ENCODE measurements at places on chromosomes 3 and 15.

GRCh38 chr15:25849157-25849921, 13.8 kb downstream of the ATP10A start:
- no peak for DNase-seq

DNA sequence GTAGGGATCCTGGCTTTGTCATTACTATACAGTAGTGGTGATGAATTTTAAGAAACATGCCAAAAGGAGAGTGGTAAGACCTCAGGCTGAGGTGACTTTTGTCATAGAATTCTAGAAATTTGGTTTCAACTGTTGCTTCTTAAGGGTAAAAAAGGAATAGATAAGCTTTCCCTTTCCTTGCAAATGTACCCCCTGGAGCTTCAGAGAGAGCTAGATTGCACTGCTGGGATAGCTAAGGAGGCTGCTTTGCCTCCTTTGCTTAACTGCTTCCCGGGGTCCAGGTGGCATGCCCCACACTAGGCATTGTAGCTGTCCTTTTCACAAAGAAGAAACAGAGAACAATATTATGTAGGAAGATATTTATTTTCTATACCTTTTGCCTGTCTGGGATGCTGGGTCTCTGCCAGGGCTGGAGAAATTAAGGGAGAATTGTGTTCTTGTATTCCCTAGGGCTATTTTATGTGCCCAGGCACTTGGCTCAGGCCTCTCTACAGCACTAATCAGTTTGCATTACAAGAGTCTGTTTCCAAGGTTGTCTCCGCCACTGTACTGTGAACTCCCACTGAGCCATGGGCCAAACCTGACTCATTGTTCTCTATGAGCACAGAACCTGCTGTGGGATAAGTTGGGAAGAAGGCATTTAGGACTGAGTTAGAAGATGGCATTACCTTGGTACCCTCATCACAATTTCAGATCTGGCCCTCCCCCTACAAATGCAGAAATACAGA, 460.0 kb downstream of the PDCD6IP start:
- DNase-seq = no peak

GRCh38 chr3:52188556-52188955, 9.4 kb upstream of the ALAS1 start:
- peak; percentile 43 for DNase-seq

DNA sequence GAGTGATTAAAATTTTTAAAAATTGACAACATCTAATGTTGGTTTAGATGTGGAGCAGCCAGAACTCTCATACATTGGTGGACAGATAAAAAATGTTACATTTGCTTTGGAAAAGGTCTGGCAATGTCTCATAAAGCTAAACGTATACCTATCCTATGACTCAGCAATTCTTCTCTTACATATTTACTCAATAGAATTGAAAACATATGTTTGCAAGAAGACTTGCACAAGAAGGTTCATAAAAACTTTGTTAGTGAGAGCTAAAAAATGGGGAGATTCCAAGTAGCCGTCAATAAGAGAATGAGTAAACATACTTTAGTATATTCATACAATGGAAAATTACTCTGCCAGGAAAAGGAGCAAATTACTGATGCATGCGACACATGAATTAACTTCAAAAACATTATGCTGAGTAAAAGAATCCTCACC, 30.0 kb downstream of the MASP1 start:
- no peak for DNase-seq

- no peak for DNase-seq
Measured at GRCh38 chr15:40618906-40619305, 24.9 kb downstream of the KNL1 start.

GRCh38 chr3:97911459-97911858, 60.8 kb downstream of the RIOX2 start:
- no peak for DNase-seq

DNA sequence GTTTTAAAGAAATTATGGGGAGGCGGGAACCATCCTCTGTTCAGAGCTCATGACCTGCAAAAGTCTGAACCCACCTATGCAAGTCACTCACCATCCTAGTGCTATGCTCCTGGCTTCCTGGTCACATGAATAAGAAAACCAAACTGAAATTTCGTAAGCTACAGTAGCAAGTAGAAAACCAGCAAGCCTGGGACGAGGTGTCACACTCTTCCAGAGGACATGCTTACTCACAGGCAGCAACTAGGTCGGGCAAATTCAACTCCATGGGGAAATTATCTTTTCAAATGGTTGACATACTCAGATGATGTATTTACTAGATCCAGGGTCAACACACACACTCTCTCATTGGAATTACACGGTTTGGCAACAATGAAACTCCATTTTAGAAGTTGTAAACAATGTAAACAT, 31.3 kb downstream of the LDHAL6B start:
- no peak for DNase-seq

GRCh38 chr3:141384157-141384556, 15.9 kb downstream of the ZBTB38 start:
- no peak for DNase-seq

DNA sequence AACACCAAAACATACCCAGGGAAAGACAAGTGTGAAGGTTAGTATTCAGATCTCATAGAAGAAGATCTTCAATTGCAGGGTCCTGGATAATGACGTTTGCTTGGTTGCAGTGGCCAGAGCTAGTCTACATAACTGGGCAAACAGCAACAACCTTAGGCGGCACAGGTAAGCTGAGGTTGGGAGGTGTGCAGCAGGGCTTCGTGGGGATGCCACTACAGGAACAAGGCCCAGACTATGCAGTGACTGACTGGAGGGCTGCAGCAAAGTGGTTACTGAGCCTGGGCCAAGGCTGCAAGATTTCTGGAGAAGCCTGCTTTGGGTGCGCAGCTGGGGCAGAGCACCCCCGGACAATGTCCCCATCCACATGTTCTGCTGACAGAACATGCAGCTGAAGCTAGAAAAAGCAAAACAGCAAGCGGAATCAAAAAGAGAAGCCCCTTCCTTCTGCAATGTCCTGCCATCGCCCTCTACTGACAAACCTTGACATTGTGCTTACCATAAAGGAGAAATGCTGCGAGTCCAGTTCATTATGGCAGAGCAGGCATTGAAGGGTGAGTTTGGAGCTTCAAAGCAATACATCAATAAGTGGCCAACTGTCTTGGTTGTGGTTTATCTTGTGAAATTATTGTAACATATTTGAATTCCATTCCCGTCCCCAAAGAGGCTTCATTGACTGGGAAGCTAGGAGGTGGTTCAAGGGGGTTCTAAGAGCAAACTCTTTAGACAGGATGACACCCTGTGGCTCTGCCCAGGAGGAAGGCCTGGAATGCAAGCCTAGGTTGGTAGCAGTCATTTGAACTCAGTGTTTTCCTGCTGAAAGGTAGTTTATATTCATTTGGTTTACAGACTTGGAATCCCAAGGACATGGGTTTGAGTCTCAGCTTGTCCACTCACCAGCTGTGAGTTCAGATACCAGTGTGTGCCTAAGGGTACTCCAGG, 217.0 kb downstream of the PDCD6IP start:
- no peak for DNase-seq

- no peak for DNase-seq
Measured at GRCh38 chr3:171375666-171376595, 84.3 kb downstream of the TNIK start.

DNA sequence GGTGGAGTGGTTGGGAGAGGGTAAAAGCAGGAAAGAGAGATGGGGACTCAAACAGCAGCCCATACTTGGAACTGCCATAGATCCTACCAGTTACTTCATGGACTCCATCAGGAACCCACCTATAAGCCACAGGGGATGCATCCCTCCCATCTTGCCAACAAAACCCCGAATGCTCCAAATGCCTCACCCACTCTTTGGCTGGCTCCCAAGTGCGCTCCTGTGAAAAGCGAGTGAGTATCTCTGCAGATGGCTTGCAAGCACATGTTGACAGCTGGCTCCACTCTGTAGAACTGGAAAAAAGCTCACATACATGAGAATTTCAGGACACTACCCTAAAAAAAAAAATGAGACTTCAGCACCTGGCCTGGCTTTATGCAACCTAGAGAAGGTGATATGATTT, 151.0 kb downstream of the UBE3A start:
- no peak for DNase-seq

GRCh38 chr3:83393276-83393675, 1565.5 kb upstream of the CADM2 start:
- no peak for DNase-seq

DNA sequence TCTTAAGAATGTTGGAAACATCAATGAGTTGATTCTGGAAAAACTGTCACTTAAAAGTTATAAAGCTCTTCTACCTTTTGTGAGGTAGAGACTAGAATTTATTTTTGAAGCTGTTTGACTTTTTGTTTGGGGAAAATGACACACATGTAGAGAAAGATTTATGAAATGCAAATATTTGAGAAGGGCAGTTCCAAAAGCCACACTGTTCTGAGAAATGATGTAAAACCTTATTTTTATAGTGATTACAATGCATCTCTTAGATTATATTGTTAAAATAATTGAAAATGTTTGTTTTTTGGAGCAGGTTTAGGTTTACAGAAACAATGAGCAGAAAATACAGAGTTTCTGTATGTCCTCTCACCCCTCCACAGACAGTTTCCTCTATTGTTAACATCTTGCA, 116.1 kb upstream of the CMC1 start:
- no peak for DNase-seq

Measured in GF-D8 (cell line).